ENCODE measurements at places on chromosomes 7 and 10.

- DNase-seq, result no peak
Measured at GRCh38 chr10:75600833-75601232, 169.4 kb downstream of the LRMDA start.

DNA sequence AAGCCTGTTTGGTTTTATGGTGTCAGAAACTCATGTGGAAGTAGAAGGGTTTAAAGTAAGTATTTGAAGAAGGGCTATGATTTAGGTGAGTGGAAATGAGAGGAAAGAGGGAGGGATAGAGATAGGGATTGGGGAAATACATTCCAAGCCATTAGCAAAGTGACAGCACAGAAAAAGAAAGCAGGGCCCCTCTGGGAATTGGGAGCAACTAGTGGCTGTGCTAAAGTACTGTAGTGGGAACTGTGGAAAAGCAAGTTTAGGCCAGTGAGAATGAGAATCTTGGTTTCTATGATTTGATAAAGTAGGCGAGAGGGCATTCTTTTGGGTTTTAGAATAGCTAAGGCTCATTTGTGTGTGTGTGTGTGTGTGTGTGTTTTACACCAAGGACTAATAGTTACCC is 5.0 kb downstream of the PRKG1 start:
- DNase-seq, result no peak

- no peak for DNase-seq
Measured at GRCh38 chr10:89351412-89351779, 23.6 kb downstream of the IFIT3 start.

GRCh38 chr10:121444520-121445165 is 153.6 kb downstream of the FGFR2 start:
- DNase-seq, result no peak

GRCh38 chr7:68977385-68978055 is 620.8 kb upstream of the AUTS2 start:
- DNase-seq, result no peak
